ENCODE measurements at places on chromosomes 4 and X. TPM values are rescaled to one million over a fixed set of nuclear protein-coding genes. Genes with fewer than 3 reads are reported as not detected.
A peak's percentile ranks its signal among the peaks of the same experiment; 100 is the strongest.

Gene FRMPD3
- total RNA-seq, result 0.20 TPM

Gene MAGEA9B
- not detected for total RNA-seq

Gene SLC7A11
- 2.4 TPM for total RNA-seq

Gene SPANXB1
- not detected for total RNA-seq

Gene CDKL2
- 0.52 TPM for total RNA-seq

Gene ZFYVE28
- total RNA-seq, result 1.8 TPM

Gene FGF5
- 0.21 TPM for total RNA-seq

Gene EREG
- 0.09 TPM for total RNA-seq

- DNase-seq, result no peak
Measured at GRCh38 chrX:37871626-37872302, 24.4 kb upstream of the DYNLT3 start.

- DNase-seq, result no peak
Measured at GRCh38 chrX:37787423-37787869, 7.6 kb downstream of the CYBB start.

GRCh38 chr4:107579099-107579498, 140.9 kb downstream of the PAPSS1 start:
- no peak for DNase-seq

GRCh38 chr4:125529071-125529470, 214.3 kb downstream of the FAT4 start:
- DNase-seq, result no peak

GRCh38 chrX:37541991-37542390, 29.5 kb upstream of the LANCL3 start:
- DNase-seq, result no peak

DNA sequence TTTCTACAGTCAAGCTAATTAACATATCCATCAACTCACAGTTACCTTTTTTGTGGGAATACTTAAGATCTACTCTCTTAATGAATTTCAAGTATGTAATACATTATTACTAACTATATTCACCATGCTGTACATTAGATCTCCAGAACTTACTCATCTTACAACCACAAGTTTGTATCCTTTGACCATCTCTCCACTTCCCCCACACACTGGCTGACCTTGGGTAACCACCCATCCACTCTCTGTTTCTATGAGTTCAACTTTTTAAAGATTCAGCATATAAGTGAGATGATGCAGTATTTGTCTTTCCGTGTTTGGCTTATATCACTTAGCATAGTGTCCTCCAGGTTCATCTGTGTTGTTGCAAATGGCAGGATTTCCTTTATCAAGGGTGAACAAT, 30.5 kb upstream of the MAGED1 start:
- no peak for DNase-seq

- DNase-seq, result no peak
Measured at GRCh38 chrX:150887906-150888465, 10.5 kb downstream of the CD99L2 start.

DNA sequence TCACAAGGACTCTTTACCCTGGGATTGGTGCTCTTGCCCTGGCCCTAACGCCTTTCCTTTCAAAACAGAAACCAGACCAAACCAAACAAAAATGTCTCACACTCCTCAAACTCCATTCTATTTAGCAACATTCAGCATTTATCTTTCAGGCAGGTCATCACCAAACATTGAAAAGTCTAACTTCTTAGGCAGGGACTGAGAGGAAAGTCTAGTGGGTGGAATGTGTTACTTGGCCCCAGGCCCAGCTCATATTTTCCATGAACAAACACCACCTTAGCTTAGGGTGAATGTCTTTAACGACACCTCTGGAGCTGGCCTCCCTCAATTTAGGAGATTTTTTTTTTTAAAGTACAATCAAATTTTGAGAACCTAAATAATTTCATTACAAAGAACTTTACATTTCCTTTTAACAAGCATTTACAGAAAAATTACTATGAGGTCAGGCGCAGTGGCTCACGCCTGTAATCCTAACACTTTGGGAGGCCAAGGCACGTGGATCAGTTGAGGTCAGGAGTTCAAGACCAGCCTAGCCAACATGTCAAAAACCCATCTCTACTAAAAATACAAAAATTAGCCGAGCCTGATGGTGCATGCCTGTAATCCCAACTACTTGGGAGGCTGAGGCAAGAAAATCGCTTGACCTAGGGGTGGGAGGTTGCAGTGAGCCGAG, 10.2 kb upstream of the N4BP2 start:
- DNase-seq, result no peak

- DNase-seq, result no peak
Measured at GRCh38 chrX:5898463-5898862, 330.2 kb downstream of the NLGN4X start.

GRCh38 chr4:54487491-54487890, 170.3 kb upstream of the KIT start:
- DNase-seq, result no peak

DNA sequence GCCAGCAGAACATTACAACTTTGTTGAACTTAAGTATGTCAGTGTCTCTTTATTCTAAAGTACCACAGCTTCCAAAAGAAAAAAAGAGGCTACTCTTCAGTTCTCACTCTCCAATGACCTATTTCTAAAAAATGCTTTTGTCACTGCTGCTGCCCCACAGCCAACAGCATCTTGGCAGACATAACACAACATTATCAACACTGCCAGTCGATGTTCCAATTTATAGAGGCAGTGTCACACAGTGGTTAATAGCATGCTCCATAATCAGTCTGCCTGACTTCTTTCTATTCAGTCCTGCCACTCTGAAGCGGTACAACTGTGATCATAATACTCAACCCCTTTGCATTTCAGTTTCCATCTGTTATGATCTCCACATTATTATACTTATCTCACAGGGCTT, 69.2 kb downstream of the PLS3 start:
- no peak for DNase-seq

- no peak for DNase-seq
Measured at GRCh38 chrX:16267431-16267830, 100.2 kb downstream of the MAGEB17 start.

DNA sequence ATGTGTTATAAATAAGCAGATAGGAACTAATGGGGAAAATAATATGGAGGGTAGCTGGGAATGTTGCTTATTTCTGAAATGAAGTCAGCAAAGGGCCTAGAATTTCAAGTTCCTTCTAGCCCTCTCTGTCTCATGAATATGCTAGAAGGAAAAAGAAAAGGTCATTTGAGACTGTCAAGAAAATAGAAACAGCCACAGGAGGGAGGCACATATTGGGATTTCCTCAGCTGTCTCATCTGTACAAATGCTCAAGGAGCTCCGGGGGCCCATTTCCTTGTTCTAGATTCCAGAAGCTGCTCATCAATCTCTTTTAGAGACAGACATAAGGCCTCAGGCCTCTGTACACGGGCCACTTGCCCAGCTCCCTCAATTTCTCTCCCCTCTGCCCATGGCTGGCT, 127.6 kb upstream of the ETNPPL start:
- DNase-seq, result no peak

DNA sequence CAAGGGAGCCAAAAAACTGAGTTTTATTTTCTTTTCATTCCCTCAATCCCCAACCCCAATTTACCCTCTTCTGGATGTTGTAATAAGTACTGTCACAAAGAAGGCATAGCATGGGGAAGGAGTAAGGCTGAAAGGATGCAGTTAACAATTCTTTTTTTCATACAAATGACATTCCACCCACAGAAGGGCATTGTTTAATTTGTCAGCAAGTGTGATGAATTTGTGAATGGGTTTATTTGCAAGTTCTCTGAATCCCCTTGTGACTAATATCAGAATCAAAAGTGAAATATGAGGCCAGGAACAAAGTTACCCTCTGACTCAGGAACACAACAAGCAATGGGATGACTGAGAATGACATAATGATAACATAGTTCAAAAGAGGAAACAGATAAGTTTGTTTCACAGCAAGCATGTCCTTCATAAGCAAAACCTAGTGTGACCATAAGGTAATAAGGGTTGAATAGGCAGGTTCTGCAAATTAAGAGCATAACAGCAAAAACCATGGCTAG, 2.1 kb downstream of the GEMIN8 start:
- DNase-seq, result no peak

- DNase-seq, result no peak
Measured at GRCh38 chr4:32117693-32118092, 1397.5 kb downstream of the PCDH7 start.

DNA sequence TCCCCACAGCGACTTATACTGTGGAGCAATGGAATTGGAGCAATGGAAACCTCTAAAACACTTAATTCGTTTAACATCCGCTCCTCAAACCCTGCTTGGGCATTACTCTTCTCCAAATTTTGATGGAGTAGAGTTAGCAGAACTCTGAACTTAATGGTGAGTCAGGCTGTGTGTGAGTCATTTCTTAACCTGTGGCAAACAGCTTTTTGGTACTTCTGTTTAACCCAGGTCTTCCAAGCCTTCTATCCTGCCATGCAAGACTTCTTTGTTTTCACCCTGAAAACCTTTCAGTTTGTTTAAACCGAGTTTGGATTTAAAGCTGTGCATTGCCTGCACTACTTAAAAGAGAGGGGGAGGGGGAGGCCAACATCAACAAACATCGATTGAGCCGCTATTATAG, 3.6 kb upstream of the AMOT start:
- no peak for DNase-seq

DNA sequence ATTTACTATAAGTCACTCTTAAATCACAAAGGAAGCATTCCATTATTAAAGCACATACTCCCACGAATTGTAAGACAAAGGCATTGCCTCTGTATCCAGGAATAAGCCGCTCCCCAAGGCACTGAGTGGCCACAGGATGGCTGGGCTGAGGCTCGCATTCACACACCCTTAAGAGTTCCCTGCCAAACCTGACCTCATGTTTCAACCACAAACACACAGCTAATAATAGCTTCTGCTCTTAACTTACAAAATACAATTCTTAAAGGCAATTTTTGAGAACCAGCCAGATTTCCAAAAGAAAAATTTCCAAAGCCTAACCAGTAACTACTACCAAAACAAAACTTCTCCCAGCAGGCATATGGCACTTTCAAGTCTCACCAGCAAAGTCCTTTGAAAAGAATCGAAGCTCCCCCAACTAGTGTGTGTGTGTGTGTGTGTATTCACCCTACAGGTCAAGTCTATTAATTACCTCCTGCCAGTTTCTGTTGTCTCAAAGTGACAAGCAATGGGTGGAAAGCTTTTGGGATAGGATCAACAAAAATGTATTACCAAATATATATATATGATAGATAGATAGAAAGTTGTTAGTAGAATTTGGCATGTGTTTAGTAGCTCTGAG, 36.0 kb downstream of the ARHGAP6 start:
- DNase-seq, result peak; percentile 50

DNA sequence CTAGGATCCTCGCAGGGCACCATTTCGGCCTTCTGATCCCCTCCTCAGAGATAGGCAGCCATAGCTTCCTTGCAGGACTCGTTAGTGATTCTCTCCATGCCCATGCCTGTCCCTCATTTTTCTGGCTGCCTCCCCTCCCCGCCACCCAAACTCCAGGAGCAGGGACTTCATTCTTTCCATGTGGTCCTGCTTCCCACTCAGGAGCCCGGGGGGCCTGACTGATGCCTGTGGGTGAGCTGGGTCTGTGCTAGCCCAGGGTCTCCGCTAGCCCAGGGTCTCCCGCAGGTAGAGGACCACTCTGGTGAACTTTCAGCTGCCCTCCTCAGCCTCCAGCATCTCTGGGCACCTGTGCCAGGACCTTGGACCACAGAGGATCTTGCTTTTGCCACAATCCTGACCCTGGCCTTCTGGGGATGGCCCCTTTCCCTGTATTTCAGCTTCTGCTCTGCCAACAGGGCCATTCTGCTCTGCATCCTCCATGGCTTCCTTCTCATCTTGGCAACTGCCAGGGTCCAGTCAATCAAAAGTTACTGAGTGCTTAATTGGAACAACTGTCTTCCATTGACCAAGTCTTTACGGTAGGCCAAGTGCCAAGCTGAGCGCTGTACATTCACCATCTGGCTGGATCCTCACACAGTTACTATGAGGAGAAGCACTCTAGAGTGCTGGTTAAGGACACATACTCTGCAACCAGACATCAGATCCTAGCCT, 152.2 kb downstream of the EFNB1 start:
- no peak for DNase-seq

- no peak for DNase-seq
Measured at GRCh38 chr4:80922941-80923340, 107.6 kb upstream of the BMP3 start.

GRCh38 chrX:154312116-154312515, 16.5 kb downstream of the TKTL1 start:
- no peak for DNase-seq

DNA sequence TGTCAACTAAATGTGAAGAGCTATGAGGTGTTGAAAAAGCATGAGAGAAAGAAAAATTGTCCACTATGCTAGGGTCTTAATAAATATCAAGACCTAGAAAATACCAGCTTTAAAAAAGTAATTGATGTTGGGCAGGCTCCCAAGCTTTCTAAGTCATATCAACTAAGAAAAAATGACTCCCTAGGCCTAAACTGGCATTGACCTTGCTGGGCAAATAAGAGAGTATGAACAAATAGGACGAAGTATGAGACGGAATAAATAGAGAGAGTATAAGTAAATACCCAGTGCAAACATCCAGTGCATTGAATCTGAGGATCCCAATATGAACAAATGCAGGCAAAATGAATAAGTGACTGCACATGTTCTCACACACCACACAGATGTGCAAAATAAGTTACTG, 3.2 kb downstream of the KDR start:
- DNase-seq, result no peak

GRCh38 chr4:83216959-83217683, 67.5 kb downstream of the COQ2 start:
- no peak for DNase-seq

GRCh38 chr4:2731907-2732317, 24.2 kb downstream of the TNIP2 start:
- no peak for DNase-seq

- DNase-seq, result no peak
Measured at GRCh38 chr4:168771251-168771650, 238.8 kb downstream of the CBR4 start.

DNA sequence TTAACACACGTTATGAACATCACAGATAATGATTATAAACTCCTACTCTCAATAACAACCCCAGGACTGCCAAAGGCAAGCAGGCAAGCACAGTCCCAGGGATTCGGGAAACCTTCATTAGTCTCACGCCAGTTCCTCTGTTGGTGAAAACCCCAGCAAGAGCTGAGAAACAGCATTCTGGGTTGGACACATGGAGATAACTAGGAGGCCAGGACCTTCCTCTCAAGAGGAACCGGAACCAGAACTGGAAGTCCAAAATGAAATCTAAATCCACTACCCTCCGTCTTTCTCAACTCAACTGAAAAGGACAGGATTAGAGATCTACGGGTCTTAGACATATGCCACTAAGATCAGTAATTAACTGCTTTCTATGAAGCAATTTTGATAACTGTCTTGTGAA, 3.8 kb downstream of the VEGFC start:
- DNase-seq, result no peak

Data from endodermal cell (in vitro differentiated cells).